ENCODE measurements at places on chromosomes 4 and X. TPM values are rescaled to one million over a fixed set of nuclear protein-coding genes. Genes with fewer than 3 reads are reported as not detected.

The NXF2B gene
- not detected for total RNA-seq

The PDE6B gene
- 8.2 TPM for total RNA-seq

- no peaks in the 10 kb centered on the region for H3K36me3 ChIP-seq
- peak; percentile 33 for DNase-seq
- H3K27me3 ChIP-seq, result no peaks in the 10 kb centered on the region
Measured at GRCh38 chr4:153345012-153345981, 809 bp downstream of the MND1 start.

DNA sequence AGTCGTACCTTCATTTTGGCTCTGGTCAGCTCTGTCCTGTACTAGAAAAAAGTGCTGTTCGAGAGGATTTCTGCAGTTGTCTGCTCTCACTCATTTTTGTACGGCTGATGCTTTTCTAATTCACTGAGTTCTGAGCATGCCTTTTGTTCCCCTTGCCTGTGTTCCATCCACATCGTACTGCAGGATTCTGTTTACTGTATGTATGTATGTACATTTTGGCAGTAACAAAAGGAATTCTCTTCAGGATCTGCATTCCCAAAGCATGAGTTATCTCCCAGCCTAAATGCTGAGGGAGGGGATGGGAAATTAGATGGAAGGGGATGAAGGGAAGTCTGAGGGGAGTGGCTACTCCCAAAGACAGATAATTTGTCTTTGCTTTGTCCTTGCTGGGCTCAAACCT is 87.6 kb downstream of the GBA3 start:
- H3K36me3 ChIP-seq, result no peaks in the 10 kb centered on the region
- no peak overlapping the region for H3K27ac ChIP-seq
- no peak for DNase-seq
- H3K4me3 ChIP-seq, result no peak overlapping the region

GRCh38 chr4:28287831-28288233 is 1427.2 kb downstream of the STIM2 start:
- no peaks in the 10 kb centered on the region for H3K27me3 ChIP-seq
- DNase-seq, result peak; percentile 63
- H3K4me3 ChIP-seq, result no peak overlapping the region
- H3K4me1 ChIP-seq, result peaks cover 14% of the 10 kb centered on the region

GRCh38 chrX:41518127-41518840 is 71.1 kb downstream of the NYX start:
- no peaks in the 10 kb centered on the region for H3K36me3 ChIP-seq
- H3K4me1 ChIP-seq, result no peaks in the 10 kb centered on the region
- H3K4me3 ChIP-seq, result no peak overlapping the region
- no peak overlapping the region for H3K27ac ChIP-seq
- DNase-seq, result no peak
- H3K27me3 ChIP-seq, result no peaks in the 10 kb centered on the region

Data from PC-9 (cell line).